Mammary epithelial cell (primary cell): ENCODE measurements at places on chromosomes 4 and X.

DNA sequence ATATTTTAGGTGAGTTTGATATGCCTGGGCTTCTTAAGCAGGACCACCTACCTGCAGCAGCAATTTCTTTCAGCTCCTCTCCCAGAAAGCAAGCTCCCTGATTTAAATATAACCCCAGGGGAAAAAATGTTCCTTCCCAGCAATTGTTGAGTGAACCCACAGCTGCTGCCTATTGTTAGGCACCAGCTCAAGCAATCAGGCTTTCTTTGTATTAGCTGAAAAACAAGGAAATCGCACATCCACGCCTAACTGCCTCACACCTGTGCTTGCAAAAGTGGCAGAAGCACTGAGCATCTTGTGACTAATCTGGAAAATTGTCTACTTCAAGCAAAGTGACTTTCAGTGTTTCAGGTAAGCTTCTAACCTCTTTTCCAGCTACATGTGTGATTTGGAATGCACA, 432.2 kb downstream of the SMARCA1 start:
- DNase-seq = no peak

DNA sequence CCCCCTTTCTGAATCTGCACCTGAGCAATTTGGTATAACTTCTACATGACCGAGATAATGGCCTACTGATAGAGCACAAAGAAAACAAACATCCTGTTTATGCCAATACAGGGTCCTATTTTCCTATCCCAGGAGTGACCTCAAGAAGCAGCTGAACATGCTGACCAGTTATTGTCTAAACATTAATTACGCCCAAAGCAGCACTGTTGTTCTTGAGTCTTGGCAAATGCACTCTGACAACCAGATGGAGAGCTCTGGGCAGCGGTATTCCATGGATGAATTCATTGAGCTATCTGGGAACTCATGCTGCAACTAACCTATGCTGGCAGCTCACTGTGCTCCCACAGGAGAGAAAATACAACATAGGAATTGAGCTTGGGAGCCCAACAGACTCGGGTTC, 52.6 kb downstream of the PCYT1B start:
- no peak for DNase-seq

DNA sequence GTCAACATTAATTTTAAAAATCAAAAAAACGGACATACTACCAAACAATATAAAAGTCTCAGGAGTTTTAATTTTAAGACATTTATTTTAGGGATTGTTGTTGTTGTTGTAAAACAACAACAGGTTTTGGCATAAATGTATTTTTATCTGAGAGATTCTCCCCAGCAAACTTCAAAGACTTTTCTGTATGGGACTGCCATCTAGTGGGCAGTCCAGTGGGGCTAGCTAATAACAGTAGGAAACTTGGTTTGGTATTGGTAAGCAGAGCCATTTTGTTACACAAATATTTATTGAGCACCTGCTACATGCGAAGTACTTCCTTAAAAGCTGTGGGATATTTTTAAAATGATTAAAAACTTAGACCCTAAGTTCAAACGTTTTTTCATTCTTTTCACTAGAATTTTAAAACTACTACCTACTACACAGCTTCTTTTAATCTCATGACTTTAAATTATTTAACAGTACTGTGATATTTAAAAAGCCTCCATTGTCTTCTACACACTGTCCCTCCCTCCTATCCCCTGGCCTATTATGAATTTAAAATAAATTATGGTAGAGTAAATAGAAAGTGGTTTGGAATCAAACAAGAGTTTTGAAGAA, 1028.4 kb upstream of the INTU start:
- peak; percentile 19 for DNase-seq

GRCh38 chr4:152221816-152222516, 313.9 kb downstream of the FBXW7 start:
- DNase-seq = no peak

DNA sequence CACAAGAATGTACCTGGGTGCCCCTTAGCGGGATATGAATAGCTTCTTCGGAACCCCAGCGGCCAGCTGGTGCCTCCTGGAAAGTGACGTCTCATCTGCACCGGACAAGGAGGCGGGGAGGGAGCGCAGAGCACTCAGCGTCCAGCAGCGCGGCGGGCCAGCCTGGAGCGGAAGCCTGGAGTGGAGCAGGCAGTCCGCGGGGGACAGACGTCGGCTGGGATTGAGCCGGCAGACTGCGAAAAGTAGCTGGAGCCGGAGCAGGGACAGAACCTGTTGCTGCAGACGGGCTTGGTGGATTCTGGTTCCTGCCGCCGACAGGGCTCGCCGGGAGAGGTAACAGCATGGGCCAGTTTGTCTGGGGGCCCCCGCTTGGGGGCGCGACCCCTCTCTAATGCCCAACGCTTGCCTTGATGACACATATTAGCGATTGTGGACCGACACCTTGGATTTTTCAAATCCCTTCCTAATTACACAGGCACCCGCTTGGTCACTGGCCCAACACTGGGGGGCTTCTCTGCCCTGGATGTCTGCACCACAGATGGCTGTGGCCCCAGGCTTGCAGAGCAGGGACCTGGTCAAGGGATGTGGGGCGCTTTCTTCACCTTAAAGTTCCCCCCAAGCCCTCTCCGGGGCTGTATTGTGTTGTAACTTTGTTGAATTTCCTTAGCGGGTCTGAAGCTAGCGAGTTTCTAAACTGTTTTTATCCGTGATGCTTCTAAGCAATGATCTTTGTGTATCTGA, at the start of gene NPFFR2:
NPFFR2 (plus strand) TSS at position 133 of the 741 bp plus-strand sequence. CDS start 96,592 bp downstream, outside the sequence.
- peak; percentile 2 for DNase-seq

GRCh38 chr4:169439244-169439643, 168.5 kb upstream of the SH3RF1 start:
- no peak for DNase-seq

DNA sequence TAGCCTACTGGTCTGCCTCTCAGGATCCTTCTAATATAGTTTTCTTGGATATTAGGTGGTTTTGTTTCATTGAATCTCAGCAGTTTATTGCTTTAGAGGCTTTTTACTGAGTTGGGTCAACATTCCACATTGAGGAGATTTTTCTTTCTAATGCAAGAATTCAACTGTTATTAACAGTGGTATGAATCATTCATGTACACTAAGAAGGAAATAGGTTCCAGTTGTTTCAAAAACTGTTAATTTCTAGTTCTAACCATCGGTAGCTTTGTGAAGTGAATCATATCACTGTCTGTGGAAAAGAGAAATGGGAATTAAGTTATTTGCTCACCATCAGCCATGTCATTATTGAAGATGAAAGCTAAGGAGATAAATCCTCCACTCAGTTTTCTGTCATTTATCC, 331.5 kb downstream of the RPA4 start:
- no peak for DNase-seq

- DNase-seq = peak; percentile 12
Measured at GRCh38 chrX:34300871-34301270, 168.8 kb upstream of the FAM47A start.

GRCh38 chrX:153477364-153477857, 7.0 kb upstream of the HAUS7 start:
- no peak for DNase-seq

GRCh38 chrX:64975491-64975890, 759 bp downstream of the ZC4H2 start:
- DNase-seq = peak; percentile 28

DNA sequence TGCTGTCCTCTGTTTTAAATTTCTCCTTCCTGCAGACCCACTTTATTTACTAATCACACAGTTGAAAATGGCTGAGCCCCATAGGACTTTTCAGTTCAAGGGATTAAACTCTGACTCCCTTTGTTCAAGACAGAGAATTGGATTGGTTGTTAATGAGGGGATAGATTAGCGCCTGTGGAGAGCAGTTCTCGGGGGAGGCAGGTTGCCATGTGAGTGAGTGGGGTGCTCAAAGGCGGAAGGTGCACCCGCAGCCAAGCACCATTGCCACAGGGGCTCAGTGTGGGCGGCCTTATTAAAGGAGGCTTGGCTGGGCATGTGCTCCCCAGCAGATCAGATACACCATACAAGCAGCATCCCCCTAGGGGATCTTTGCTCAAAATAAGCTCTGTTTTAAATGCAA, 7.9 kb upstream of the CBR4 start:
- no peak for DNase-seq

GRCh38 chr4:135434936-135435335, 1233.3 kb upstream of the PABPC4L start:
- DNase-seq = peak; percentile 12

DNA sequence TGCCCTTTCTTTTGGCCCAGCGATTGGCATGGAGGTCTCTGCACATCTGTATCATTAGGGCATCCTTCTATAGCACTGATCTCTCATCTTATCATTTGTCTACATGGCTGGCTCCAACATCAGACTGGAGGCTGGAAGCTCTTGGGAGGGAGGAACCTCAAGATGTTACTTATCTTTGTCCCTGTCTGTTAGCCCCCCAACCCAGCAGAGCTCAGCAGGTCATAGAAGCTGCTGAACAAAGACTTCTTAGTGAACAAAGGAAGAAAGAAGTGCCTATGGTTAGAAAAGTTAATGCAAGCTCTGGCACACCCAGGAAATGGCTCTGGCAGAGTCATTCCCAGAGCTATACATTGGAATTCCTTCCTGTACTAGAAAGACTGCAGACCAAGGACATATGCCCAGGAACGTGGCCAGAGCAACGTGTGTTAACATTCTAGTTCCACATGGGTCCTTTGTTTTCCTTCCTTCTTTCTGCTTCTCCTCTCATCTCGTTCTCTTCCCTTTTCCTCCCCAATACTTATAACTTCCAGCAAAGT, 74.0 kb downstream of the SEL1L3 start:
- DNase-seq = no peak

GRCh38 chrX:1531096-1531890, 5.7 kb downstream of the P2RY8 start:
- no peak for DNase-seq

- DNase-seq = no peak
Measured at GRCh38 chr4:76055016-76055415, 19.1 kb upstream of the CXCL11 start.

DNA sequence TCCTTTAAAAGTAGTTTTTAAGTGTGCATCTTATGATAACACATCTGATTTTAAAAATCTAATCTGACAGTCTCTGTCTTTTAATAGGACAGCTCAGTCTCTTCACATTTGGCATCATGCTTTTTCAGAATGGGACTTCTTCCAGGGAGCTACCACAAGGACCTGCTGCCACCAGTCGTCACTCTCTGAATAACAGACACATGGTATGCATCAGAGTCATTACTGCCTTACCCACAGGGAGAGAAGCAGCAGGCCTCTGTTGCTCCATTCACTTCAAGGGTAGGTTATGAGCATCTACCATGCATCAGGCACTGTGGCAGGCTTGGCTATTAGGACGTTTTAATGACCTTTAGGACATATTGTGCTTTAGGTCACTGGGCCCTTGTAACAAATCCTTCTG, 50.0 kb upstream of the AFAP1 start:
- no peak for DNase-seq

GRCh38 chrX:7987160-7988012, 60.2 kb upstream of the PNPLA4 start:
- DNase-seq = peak; percentile 32

GRCh38 chr4:141711211-141711610, 74.8 kb downstream of the IL15 start:
- DNase-seq = peak; percentile 8

DNA sequence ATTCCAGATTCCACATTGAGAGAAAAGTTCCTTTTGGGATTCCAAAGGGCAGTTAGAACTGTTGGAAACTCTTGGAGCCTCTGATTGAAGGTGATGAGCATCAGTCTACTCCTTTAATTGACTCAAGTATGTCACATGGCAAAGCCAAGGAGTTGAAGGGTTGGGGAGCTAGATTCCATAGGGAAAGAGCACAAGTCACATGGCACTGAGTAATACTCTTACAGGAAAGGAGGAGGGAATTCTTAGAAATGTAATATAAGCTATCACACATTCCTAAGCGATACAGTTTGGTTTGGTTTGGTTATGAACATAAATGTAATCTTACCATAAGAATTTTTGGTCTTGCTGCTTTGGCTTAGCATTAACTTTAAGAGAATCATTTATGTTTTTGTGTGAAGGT, 15.7 kb downstream of the SPCS3 start:
- no peak for DNase-seq

- no peak for DNase-seq
Measured at GRCh38 chr4:110032603-110033002, 119.9 kb downstream of the EGF start.

GRCh38 chr4:77843628-77844027, 19.0 kb upstream of the MRPL1 start:
- peak; percentile 54 for DNase-seq

GRCh38 chrX:13165266-13166189, 121.1 kb upstream of the FAM9C start:
- DNase-seq = no peak

- no peak for DNase-seq
Measured at GRCh38 chrX:97539970-97540519, 656.3 kb downstream of the RPA4 start.

- no peak for DNase-seq
Measured at GRCh38 chr4:24915121-24915922, 2.5 kb upstream of the CCDC149 start.

DNA sequence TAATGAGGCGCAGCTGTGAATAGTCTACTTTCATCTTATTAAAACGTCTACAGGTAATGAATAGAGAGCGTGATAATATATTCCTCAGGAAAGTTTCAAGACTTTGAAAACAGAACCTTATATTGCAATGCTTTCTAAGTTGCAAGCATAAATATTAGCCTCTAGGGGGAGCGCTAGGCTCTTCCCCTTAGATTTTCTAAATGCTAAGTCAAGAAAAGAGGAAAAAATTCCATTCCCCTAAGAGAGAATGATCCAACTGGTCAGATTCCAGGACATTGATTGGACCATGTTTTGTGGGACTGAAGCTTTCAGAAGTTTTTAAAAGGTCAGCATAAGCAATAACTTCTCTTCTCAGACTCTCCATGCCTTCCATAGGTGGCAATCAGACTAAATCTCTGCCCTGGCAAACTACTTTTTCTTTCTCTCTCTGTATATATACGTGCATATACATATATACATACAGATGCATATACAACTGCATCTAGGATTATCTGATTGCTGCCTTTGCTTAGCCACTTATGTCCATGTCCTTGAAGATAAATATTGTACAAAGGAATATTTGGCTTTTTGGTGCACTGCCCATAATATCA, 492.9 kb downstream of the INPP4B start:
- DNase-seq = peak; percentile 59
